Pulmonary artery endothelial cell (primary cell): ENCODE measurements at places on chromosomes 1 and 21.

GRCh38 chr1:228018961-228019721 is 12.3 kb downstream of the WNT3A start:
- DNase-seq = no peak

DNA sequence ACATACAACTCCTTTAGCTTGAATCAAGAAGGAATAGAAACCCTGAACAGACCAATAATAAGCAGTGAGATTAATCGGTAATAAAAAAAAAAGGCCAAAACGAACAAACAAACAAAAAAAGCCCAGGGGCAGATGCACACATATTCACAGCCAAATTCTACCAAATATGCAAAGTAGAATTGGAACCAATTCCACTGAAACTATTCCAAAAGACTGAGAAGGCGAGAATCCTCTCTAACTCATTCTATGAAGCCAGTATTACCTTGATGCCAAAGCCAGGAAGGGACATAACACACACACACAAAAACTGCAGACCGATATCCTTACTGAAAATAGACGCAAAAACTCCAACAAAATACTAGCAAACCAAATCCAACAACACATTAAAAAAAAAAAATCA is 161.6 kb downstream of the ASTN1 start:
- no peak for DNase-seq

GRCh38 chr1:12436345-12436658 is 181.7 kb downstream of the DHRS3 start:
- no peak for DNase-seq

- DNase-seq = no peak
Observed at GRCh38 chr1:94675373-94675772, 133.8 kb upstream of the F3 start.

- DNase-seq = no peak
Observed at GRCh38 chr1:51281807-51282206, 45.7 kb downstream of the RNF11 start.

- no peak for DNase-seq
Observed at GRCh38 chr1:29946057-29946456, 709.7 kb downstream of the PTPRU start.

DNA sequence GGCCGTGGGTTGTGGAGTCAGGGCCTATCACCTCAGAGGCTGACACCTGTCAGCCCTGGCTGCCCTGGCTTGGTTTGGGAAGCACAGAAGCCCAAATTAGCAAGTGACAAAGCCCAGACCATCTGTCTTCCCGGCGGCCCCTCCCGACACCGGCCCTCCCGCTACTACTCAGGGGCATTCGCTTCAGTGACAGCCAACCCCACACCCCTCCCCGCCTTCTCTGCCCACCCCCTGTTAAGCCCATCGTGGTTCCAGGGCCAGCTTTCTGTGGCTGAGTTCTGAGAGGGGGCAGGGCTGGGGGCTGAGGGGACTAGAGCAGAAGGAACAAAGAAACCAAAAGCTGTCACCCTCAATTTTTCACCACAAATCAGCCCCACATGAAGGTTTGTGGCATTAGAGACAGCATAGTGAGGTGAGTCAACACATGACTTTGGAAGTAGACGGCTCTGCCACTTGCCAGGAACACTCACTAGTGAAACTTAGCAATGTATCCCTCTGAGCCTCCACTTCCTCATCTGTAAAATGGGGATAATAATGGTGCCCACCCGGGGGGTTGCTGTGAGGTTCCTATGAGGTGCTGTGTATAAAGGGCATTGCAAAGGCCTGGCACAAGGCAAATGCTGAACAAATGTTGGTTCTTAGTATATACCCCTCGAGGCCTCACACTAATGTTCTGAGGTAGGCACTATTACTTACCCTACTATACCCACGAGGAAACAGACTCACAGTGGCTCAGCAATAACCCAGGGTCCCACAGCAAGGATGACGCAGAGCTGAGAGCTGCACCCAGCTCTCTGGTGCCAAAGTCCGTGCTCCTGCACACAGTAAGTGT is 5.2 kb upstream of the TNNI1 start:
- DNase-seq = no peak

GRCh38 chr1:167364826-167365225 is 144.1 kb downstream of the POU2F1 start:
- DNase-seq = no peak

DNA sequence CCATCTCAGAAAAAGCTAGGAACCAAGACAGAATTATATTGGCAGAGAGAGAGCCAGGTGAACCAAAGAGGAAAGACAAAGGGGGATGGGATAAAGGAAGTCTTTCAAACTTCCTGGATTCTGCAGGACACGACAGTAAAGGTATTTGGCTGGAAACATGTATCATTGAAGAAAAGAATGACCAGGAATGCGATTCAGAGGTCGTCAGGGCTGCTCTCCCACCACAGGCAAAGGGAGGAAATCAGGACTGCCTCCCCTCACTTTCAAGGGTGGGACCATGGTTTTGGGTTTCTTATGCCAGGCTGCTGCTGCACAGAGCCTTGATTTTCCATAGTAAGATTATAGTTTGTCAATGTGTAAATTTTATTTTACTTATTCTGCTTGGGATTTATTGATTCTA is 848.8 kb downstream of the BRINP3 start:
- no peak for DNase-seq

DNA sequence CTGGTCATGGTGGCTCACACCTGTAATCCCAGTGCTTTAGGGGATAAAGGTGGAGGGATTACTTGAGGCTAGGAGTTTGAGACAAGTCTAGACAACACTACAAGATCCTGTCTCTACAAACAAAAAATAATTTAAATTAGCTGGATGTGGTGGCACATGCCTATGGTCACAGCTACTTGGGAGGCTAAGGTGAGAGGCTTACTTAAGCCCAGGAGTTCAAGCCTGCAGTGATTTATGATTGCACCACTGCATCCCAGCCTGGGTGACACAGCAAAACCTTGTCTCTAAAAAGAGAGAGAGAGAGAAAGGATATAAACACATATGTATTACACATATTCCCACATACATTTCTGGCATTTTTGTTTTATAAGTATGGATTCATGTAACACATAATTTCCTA is 325.2 kb downstream of the DUSP10 start:
- DNase-seq = no peak

DNA sequence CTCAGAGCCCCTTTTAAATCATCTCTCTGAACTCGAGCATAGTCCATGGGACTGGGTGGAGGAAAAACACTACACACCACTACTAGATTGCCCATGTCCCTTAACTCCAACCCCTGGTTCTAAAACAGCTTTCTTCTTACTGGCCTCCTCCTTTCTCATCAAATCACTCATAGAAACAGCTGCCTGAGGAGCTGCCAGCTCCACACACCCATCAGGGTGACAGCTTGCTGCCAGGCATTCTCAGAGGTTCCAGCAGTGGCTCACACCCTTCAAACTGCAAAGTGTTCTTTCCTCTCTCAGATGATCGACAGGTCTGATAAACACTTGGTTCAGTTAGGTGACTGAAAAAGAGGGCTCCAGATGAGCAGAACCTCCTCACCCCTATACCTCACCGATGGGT is 543.0 kb upstream of the PLXNA2 start:
- no peak for DNase-seq

GRCh38 chr1:31669786-31670592 is 25.3 kb upstream of the PEF1 start:
- peak; percentile 17 for DNase-seq

- DNase-seq = no peak
Observed at GRCh38 chr1:185674201-185674600, 60.0 kb upstream of the HMCN1 start.

- no peak for DNase-seq
Observed at GRCh38 chr1:34319218-34319617, 142.5 kb downstream of the C1orf94 start.
